ENCODE measurements at places on chromosomes 11 and 22. TPM values are rescaled to one million over a fixed set of nuclear protein-coding genes. Genes with fewer than 3 reads are reported as not detected.

GRCh38 chr11:128687321-128687720 lies 6.6 kb upstream of the FLI1 start:
- H3K4me3 ChIP-seq = peak overlapping the region; percentile 18
- H3K27ac ChIP-seq = no peak overlapping the region
- H3K27me3 ChIP-seq = peaks cover 19% of the 10 kb centered on the region
- H3K4me1 ChIP-seq = peaks cover 16% of the 10 kb centered on the region
- H3K36me3 ChIP-seq = no peaks in the 10 kb centered on the region

GRCh38 chr11:44746894-44747293 lies 20.1 kb downstream of the TSPAN18 start:
- no peak for DNase-seq
- H3K4me1 ChIP-seq = no peaks in the 10 kb centered on the region
- no peak overlapping the region for H3K4me3 ChIP-seq
- no peak overlapping the region for H3K27ac ChIP-seq
- no peaks in the 10 kb centered on the region for H3K36me3 ChIP-seq

DNA sequence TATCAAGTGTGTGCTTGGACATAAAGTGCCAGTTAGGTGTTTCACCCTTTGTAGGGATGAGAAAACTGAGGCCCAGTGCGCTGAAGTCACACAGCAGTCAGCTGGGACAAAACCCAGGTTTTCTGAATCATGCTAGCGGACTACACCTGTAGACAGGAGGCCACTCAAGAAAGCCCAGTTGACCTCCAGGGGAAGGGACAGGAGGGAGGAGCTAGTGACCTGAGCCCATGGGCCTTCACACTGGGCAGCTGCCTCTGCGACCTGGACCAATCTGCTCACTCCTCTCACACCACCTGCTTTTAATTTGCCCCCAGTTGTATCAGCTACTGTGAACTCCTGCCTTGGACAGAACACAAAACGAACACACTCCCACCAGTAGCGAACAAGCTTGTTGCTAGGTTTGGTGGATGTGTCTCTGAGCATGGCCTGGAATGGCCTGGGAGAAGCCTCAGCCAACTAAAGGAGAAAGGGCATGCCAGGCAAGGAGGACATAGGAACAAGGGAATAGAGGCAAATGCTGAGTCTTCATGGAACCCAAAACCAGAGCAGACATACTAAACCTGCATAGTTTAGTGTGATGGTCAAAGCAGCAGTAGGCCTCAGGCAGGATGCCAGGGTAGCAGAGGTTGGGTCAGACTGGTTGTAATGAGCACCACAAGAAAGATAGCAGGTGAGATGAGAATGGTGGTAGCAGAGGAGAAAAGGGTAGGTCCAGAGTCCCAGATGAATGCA lies 7.2 kb downstream of the LMO1 start:
- DNase-seq = peak; percentile 15
- H3K27ac ChIP-seq = no peak overlapping the region

GRCh38 chr22:19966908-19967750 lies 25.5 kb upstream of the TXNRD2 start:
- no peak for DNase-seq
- no peaks in the 10 kb centered on the region for H3K36me3 ChIP-seq
- no peak overlapping the region for H3K4me3 ChIP-seq
- H3K27ac ChIP-seq = no peak overlapping the region
- no peaks in the 10 kb centered on the region for H3K27me3 ChIP-seq
- H3K4me1 ChIP-seq = peaks cover 24% of the 10 kb centered on the region

DNA sequence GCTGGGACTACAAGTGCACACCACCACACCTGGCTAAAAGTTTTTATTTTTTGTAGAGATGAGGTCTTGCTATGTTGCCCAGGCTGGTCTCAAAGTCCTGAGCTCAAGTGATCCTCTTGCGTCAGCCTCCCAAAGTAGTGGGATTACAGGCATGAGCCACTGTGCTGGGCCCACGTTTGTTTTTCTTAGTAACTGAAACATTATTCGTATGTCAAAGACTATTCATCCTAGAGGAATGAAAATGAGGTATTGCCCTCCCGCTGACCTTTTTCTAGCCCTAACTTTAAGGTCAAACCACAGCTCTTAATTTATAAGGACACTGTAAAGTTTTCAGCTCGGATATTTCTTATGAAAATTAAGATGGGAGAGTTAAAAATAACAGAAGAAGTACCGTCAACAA lies 33.2 kb upstream of the PAX6 start:
- no peaks in the 10 kb centered on the region for H3K4me1 ChIP-seq
- H3K36me3 ChIP-seq = no peaks in the 10 kb centered on the region
- no peak overlapping the region for H3K4me3 ChIP-seq
- H3K27me3 ChIP-seq = no peaks in the 10 kb centered on the region
- DNase-seq = no peak

- no peak overlapping the region for H3K27ac ChIP-seq
- no peaks in the 10 kb centered on the region for H3K4me1 ChIP-seq
- no peaks in the 10 kb centered on the region for H3K27me3 ChIP-seq
Observed at GRCh38 chr22:49569286-49570031, 258.2 kb downstream of the BRD1 start.

DNA sequence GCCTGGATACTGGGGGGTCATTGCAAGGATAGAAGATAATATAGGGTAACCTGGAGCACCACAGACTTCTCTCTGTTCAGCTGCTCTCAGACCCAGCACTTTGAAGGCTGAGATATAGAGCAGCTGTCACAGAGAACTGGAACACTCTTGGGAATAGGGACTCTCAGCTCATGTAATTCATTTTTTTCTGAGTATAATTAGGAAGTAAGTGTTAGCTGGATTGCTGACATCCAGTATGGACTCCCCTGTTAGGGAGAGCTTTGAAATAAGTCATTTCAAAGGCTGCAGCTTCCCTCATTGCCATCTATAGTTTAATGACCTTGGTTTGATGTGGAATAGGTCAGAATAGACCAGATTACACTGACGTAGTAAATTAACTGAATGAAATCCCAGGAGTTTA lies 120.8 kb upstream of the POU2AF2 start:
- no peak for DNase-seq
- no peaks in the 10 kb centered on the region for H3K36me3 ChIP-seq
- H3K27ac ChIP-seq = no peak overlapping the region
- H3K4me3 ChIP-seq = no peak overlapping the region

- DNase-seq = peak; percentile 49
- H3K27me3 ChIP-seq = no peaks in the 10 kb centered on the region
- no peaks in the 10 kb centered on the region for H3K4me1 ChIP-seq
- H3K4me3 ChIP-seq = no peak overlapping the region
- peak overlapping the region; percentile 17 for H3K27ac ChIP-seq
- no peaks in the 10 kb centered on the region for H3K36me3 ChIP-seq
Observed at GRCh38 chr11:86743223-86744118, 56.9 kb upstream of the PRSS23 start.

DNA sequence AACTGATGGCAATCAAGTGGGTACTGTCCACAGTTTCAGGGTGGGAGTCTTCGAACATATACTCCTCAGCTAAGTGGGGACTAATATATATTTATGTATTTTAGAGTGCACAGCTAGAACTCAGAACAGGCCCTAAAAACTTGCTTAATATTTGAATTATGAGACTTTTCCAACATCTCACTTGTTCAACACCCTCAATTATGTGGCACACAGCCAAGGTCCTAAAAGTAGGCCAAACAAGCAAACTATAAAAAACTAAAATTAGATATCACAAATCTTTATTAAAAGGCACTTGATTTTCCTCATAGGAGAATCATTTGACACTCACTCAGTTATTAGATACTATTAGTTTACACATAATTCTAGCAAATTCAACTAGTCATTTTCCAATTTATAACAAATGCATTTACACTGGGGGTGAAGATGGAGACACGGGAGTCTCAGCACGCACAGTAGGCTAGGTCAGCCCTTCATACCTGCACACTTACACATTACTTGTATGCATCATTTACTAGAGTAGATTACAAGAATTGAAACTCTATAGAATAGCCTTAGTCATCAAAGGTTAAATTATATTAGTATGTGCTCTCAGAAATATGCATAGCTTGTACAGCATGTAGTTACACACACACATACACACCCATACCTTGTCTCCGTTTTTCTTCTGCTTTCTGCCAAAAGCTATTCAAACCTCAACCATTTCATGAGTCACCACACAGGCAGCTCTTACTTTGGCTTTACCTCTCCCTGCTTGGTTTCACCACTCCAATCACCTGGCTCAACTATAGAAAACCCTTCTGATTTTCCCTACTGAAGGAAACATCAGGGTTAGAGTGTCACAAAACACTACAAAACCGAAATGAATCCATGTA lies 171.5 kb downstream of the SBF2 start:
- no peak for DNase-seq
- H3K4me3 ChIP-seq = no peak overlapping the region
- H3K27me3 ChIP-seq = no peaks in the 10 kb centered on the region
- no peaks in the 10 kb centered on the region for H3K4me1 ChIP-seq

DNA sequence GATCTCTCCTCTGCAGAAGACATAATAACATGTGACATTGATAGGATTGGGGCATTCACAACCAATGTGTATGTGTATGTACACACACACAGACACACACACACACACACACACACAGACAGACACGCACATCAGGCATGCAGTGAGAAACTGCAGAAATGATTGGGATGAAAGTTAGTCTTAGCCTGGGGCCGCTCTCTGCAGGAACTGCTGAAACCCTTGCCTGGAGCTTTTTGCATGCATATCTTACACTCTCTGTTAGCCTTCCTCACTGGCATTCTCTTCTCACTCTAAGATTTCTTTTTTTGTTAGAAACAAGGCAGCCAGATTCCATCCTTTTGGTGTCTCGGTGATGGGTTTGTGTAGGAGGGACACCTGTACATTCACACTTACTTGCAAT lies 337.9 kb downstream of the NELL1 start:
- H3K4me1 ChIP-seq = no peaks in the 10 kb centered on the region
- no peak overlapping the region for H3K4me3 ChIP-seq
- H3K27ac ChIP-seq = no peak overlapping the region
- H3K36me3 ChIP-seq = no peaks in the 10 kb centered on the region
- H3K27me3 ChIP-seq = no peaks in the 10 kb centered on the region

DNA sequence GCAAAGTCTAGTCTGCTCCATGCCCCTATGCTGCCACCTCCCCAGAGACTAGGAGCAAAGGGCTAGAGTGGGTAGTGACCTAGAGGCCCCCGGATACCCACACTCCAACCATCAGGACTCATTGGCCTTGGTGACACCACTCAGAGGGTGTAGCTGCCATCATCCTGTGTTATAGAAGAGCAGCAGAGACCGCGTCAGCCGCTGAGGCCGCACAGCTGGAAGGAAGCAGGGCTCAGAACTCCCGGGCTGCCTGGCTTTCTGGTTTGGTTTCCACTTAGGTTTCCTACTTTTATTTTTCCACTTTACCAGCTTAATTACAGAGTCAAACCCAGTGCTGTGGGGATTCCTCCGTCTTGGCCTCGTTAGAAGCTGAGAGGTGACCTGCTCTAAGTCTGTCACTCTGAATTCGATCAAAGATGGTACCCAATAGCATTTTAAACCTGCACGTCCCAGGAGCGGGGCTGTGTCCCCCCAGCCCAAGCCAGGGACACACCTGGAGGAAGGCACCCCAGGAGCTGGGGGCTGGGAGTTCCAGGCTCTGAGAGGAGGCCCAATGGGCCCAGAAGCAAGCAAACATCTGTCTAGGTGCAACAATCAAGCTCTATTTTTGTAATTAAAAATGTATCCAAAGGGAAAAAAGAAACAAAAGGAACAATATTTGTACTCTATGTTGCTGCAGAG lies 2.1 kb upstream of the CDKN1C start:
- no peaks in the 10 kb centered on the region for H3K27me3 ChIP-seq
- no peak overlapping the region for H3K4me3 ChIP-seq
- peaks cover 10% of the 10 kb centered on the region for H3K4me1 ChIP-seq

DNA sequence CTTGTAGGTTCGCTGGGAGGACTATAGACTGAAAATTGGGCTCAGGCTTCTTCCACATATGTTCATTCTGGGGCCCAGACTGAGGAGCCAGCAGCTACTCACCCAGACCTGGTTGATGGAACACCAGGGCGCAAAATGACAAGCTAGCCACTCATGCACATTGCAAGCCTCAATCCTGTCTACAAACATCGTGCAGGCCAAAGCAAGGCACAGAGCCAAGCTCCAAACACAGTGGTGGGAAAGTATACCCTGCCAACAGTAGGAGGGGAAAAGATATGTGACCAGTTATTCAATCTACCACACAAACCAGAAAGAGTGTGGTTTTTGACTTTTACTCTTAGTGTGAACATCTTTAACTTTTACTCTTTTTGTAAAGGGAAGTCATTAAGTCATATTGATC lies 660.5 kb downstream of the NTM start:
- H3K27ac ChIP-seq = no peak overlapping the region
- H3K36me3 ChIP-seq = no peaks in the 10 kb centered on the region
- no peak for DNase-seq
- H3K4me3 ChIP-seq = no peak overlapping the region
- H3K27me3 ChIP-seq = no peaks in the 10 kb centered on the region
- H3K4me1 ChIP-seq = no peaks in the 10 kb centered on the region

DNA sequence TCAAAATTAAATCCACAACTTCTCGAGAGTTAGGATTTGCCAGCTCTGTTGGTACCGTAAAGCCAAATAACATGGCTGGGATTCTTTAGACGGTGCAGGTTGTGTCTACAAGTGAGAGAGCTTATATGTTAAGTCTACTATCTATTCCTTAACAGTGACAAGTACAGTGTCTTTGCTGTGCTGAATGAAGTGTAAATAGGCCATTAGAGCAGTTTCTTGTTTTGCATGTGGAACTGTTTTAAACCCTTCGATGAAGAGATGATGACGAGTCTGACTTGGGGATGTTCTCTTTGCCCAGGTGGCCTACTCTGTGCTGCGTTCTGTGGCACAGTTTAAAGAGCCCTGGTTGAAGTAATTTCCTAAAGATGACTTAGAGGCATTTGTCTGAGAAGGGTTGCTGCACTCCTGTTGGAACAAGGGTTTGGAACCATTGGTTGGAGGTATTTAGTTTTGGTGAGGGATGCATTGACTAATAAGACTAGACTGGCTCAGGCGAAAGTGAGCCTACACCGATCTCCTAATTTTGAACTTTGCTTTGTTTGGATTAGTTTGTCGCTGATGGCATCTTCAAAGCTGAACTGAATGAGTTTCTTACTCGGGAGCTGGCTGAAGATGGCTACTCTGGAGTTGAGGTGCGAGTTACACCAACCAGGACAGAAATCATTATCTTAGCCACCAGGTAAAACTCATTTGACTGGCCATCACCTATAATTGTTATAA lies 988 bp downstream of the RPS3 start:
- no peak for DNase-seq
- peak overlapping the region; percentile 92 for H3K27ac ChIP-seq
- peaks cover 6% of the 10 kb centered on the region for H3K4me1 ChIP-seq
- no peaks in the 10 kb centered on the region for H3K27me3 ChIP-seq
- peak overlapping the region; percentile 91 for H3K4me3 ChIP-seq
- peaks cover 42% of the 10 kb centered on the region for H3K36me3 ChIP-seq

- no peak overlapping the region for H3K27ac ChIP-seq
- no peaks in the 10 kb centered on the region for H3K36me3 ChIP-seq
- no peaks in the 10 kb centered on the region for H3K27me3 ChIP-seq
- H3K4me3 ChIP-seq = no peak overlapping the region
Observed at GRCh38 chr11:66684635-66685034, 6.9 kb upstream of the RBM4B start.

RIMBP3C gene
- total RNA-seq = 0.54 TPM

SCGB1C1 gene
- not detected for total RNA-seq

ADSL gene
- total RNA-seq = 39.7 TPM

ROBO4 gene
- total RNA-seq = 20.6 TPM

LRRC74B gene
- not detected for total RNA-seq

Data from Peyer's patch (tissue), 4 donors.